ENCODE measurements at places on chromosomes 7 and 10.

DNA sequence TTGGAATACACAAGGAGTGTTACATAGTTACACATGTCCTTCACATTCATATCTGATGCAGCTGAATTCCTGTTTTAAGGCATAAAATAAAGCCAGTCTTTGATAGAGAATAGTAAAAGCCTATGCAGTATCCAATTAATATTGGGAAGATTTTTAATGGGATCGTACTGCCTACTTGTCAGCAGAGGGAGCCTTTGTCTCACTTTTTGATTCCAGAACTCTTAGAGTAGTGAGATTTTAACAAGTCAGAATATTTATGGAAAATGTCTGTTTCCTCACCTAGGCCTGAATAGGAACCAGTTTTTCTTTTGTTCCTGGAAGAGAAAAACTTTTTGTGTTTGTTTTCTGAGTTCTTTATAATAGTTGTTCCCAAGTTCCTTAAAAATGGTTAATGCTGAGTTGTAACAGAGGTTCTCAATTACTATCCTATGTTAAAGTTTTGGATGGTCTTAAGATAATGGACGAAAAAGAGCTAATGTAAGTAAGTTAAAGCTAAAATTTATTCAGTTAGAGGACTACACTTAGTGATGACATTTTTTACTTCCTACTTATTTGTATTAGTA, 114.0 kb downstream of the BBS9 start:
- peak; percentile 27 for DNase-seq

DNA sequence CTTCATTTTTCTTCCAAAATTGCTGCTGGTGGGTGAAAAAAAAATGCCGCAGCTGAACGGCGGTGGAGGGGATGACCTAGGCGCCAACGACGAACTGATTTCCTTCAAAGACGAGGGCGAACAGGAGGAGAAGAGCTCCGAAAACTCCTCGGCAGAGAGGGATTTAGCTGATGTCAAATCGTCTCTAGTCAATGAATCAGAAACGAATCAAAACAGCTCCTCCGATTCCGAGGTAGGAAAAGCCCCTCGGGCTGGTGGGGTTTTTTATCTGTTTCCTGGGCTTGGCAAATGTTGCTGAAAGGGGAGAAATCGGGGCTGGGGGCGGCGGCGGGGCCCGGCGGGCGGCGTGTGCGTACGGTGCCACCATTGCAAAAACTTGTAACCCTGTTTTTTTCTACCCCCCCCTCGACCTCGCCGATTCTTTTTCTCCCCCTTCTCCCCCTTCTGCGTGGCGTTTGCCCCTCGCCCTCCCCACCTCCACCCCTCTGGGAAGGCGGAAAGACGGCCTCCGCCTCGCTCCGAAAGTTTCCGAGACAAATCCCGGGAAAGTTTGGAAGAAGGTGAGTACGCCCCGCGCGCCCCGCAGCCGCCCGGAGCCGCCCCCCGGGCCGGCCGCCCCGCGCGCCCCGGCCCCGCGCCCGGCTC, 789 bp downstream of the TCF7L2 start:
- peak; percentile 74 for DNase-seq

DNA sequence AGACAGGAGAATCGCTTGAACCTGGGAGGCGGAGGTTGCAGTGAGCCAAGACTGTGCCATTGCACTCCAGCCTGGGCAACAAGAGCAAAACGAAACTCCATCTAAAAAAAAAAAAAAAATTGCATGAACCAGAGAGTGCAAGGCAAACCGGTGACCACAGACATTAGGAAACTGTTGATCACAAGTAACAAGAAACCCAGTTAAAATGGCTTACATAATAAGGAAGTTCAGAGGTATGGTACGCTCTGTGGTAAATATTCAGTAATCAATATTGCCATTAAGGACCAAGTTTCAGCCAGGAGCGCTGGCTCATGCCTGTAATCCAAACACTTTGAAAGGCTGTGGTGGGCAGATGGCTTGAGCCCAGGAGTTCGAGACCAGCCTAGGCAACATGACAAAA, 9.2 kb upstream of the NT5C2 start:
- DNase-seq = peak; percentile 67

DNA sequence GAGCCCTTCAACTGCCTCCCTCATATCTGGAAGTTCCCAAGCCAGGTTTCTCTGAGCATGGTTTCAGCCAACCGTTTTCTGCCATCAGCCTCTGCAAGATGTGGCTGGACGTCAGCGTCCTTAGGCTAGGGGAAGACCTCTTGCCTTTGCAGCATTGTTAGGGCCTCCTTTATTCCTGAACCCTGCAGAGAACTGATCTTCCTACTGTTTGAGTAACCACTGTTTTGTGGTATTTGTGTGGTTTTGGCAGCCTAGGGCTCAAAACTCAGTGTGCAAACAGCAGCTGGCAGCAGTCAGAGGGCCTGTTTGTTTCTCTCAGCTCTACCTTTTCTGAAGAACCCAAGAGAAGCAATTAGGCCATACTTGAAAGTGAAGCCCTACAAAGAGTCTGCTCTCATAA, 83.4 kb upstream of the SEMA3E start:
- DNase-seq = no peak

GRCh38 chr10:29896053-29896452, 163.3 kb downstream of the JCAD start:
- no peak for DNase-seq
